Stimulated activated CD8-positive, alpha-beta memory T cell treated with anti-CD3 and anti-CD28 coated beads, Interleukin-7, amount 100 ng/mL, for 1 hour (primary cell): ENCODE measurements at places on chromosomes 7 and 10.

DNA sequence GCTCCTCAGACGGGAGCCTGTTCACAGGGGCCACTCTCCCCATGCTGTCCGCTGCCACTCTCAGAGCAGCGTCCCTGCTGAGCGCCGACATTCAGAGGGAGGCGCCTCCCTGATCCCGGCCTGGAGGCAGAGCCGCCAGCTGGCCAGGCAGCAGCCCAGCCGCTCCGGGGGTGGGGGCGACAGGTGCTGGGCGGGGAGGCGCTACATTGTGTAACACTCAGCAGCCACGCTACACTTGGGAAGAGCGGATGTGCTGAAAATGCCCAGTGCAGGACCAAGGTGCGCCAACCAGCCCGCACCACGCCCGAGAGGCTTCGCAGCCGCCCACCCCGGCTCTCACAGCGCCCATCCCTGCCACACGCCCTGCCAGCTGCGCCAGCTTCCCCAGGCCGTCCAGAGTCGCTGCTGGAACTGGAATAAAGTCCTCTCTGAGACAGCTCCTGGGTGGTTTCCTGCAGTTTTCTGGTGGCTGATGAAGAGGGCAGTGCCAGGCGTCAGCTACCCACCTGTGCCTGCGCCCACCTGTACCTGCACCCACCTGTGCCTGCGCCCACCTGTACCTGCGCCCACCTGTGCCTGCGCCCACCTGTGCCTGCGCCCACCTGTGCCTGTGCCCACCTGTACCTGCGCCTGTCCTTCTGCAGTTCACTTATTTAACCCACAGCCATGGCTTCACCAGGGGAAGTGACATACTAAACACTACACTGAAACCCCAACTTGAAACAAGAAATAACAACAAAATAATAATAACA is 25.7 kb downstream of the STK32C start:
- DNase-seq: no peak

DNA sequence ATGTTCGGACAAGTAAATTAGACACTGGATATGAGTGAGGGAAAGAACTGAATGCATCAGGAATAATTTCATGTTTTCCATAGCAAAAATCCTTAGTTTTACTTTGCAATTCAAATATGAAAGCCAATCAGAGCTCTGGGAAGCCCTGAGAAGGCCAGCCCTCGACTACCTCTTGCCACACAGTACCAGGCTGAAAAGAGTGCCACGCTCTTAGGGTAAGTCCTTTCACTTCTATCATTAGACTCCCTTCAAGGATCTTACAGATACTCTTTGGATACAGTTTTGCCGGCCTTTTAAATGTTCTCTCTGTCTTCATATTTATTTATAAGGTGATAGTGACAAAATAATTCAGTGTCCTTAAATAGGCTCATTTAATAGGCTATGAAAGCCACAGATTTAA is 1.9 kb downstream of the COBL start:
- no peak for DNase-seq

GRCh38 chr10:43814663-43815062 is 166.0 kb upstream of the ZNF32 start:
- no peak for DNase-seq

GRCh38 chr7:18508443-18509427 is 13.2 kb downstream of the HDAC9 start:
- DNase-seq: no peak

DNA sequence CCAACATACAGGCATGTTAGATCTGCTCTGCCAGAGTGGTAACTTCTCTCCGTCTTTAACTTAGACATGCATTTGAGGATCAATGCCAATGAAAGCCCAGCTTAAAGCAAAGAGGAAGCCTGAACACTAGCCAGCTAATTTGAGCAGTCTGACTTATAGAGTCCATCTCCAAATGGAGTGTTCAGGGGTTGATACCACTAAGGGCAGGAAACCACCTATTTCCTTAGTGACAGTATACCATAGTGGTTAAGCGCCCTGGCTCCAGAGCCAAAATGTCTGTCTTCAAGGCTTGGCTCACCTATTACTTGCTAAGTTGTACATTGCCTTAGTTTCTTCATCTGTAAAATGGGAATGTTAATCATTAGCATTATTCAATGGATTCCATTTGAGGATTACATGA is 678.5 kb downstream of the KCNMA1 start:
- DNase-seq: no peak

DNA sequence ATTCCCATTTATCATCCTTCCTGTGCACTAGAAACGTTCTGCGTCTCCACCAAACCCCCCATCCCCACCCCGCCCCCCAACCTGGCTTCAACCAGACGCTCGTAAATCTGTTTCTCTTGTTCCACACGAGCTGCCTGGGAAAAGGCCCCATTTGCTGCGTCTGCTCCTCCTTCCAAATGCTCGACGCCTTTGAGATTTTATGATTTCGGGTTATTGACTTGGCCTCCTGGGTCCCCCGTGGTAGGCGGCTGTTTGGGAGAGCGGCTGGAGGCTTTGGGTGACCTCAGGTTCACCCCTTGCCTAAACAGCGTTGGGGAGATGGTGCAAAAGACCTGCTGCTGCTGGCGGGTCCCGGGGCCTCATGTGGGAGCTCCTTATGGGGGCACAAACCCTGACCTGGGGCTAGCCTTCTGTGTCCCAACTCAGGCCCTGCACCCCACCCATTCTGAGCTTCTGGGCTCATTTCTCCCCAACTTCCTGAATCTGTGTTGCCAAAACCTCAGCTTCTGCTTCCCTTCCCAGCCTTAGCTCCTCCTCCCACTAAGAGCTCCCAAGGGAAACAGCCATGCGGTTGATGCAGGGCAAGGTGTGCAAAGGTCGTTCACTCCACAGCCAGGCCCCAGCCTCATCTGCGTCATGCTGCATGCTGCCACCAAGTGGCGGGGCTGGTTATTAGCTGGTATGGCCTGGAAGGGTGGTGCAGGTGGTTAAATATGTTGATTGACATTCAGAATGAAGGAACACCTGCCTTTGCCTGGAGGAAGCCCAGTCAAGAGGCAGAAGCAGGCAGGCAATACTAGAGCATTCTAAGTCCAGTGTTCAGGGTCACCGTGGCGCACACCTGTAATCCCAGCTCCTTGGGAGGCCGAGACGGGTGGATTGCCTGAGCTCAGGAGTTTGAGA is 49.1 kb upstream of the ELN start:
- DNase-seq: no peak

GRCh38 chr10:42783181-42783549 is 570 bp downstream of the BMS1 start:
- no peak for DNase-seq

- no peak for DNase-seq
These were observed 17.0 kb downstream of the FAM131B start for GRCh38 chr7:143345428-143345900.

DNA sequence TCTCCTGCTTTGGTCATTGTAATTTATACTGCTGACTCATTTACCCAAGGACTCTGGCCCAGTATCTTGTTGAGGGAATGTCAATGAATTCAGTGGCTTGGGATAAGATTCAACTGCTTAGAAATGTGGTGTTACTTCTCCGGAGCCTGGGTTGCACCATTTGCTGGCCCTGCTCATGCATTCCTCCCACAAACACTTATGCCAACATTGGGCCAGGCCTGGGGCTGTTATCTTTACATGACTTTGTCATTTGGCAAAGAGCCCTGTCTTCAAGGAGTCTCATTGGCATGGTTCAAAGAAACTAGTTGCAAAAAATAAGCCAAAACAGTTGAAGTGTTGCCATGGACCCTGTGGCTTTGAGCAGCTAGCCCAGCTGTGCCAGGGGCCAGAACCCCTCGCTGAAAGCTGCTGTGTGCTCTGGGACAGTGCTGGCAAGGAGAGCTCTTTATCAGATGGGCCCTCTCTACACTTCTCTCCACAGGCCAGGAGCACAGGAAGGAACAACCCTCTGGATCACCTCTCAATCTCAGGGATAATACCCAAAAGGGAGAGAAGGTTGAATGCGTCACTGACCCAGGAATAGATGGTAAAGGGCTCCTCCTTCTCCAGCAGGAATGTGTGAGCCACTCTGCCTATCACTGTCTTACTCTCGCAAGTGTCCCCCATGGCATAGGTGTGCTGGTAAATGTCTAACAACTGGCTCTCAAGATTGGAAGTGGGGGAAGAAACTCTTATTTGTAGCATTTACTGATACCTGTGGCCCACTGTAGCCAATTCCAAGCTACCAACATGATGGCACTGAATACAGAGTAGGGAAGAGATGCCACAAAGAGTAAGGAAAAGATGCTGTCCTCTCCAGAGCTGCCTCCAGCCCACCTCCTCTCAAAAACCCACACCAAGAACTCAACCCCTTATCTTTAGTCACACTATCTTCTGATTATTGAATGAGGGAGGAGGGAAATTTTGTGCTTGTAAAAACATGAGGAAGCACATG is 23.5 kb upstream of the PDE1C start:
- DNase-seq: no peak

- DNase-seq: no peak
These were observed 336.5 kb upstream of the PRKCQ start for GRCh38 chr10:6916601-6917000.

GRCh38 chr7:151642746-151643145 is 123.1 kb upstream of the RHEB start:
- DNase-seq: no peak

DNA sequence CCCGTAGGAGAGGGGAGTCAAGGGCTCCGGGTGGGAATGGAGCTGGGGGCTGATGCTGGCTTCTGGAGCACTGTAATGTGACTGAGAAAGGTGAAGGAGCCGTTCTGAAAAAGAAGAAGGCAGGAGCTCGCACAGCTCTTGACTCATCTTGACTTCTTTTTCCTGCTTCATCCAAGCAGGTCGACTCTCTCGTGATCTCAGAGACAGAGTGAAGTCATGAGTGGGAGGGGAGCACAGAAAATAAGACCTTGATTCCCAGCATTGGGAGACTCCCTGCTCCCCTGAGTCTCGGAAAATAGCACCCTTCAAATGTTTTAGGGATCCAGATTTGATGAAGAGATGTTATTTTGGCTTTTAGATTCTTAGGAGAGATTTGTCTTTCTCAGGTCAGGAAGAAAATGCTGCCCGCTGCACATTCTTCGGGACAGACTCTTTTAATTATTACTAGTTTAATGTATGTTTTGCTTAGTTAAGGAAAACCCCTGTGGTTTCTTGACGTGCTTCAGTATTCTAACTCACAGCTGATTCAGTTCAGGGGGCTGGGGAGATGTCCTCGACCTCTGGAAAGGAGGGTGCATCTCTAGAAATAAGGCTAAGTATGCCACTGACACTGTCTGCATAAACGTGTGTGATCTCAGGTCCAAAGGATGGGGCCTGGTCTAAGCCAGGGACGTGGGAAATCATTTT is 34.1 kb downstream of the EGFR start:
- no peak for DNase-seq

DNA sequence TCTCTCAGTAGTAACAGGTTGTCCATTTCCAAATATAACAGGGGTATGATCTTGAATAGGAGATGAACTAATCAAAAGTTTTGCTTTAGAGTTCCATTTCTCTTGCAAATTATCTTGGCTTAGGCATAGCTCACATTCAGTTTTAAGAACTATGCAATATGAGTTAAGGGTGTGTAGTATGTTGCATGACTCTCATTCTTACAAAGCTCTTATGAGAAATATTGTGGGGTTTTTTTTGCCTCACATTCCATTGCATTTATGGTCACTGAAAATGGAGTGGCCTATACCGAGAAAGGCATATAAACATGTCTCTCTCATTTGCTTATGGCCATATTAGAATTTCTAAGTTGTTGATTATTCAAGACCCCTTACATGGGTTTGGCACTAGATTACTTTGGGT is 48.5 kb upstream of the LAMB1 start:
- no peak for DNase-seq

GRCh38 chr7:32104766-32105165 is 34.6 kb upstream of the PDE1C start:
- DNase-seq: no peak

GRCh38 chr10:27947540-27947939 is 51.3 kb downstream of the ODAD2 start:
- DNase-seq: no peak

DNA sequence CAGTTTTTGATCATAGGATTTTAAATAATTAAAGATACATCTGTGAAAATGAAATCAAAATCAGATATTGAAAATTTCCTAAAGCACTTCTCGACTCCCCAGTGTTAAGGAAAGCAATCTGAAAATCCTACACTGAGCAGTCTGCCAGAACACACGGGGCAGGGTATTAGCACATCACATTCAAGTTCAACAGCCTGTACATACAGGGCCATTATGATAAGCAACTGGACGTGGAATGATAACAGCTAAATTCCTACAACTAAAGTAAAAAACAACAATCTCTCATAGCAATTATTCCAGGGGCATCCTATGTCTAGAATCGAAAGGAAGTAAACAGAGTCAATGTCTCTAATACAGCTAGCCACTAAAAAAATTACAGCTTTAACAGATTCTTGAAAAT is 31.7 kb downstream of the TRDMT1 start:
- DNase-seq: no peak

GRCh38 chr7:151951672-151952338 is 4.4 kb upstream of the GALNTL5 start:
- DNase-seq: no peak

GRCh38 chr7:44565097-44565794 is 8.5 kb downstream of the DDX56 start:
- DNase-seq: peak; percentile 38

DNA sequence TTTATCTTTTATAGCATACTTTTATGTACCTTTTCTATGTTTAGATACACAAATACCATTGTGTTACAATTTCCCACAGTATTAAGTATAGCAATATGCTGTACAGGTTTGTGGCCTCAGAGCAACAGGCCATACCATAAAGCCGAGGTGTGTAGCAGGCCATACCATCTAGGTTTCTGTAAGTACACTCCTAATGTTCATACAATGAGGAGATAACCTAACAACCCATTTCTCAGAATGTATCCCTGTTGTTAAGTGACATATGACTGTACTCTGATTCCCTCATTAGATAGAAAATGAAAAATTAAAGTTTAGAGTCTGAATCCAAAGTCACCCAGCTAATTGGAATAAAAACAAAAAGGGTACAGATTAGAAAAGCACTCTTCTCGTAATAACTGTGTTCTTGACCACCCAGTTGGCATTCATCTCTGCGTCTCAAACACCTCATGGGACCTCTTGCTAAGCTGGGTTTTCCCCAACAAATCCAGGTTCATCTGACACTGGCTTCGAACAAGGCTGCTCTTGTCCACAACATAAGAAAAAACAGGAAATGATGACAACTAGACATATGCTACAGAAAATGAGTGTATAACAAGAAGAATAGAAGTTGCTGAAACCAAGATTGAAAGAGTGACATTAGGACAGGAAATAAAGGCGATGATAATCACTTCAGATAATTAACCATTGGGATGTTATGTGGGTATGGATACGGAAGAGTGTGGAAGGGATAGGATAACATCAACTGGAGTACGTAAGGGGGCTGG is 1.4 kb downstream of the NDUFB8 start:
- DNase-seq: no peak

- no peak for DNase-seq
These were observed 82.9 kb downstream of the CDK14 start for GRCh38 chr7:90678986-90679385.

GRCh38 chr7:8637322-8637721 is 203.9 kb downstream of the NXPH1 start:
- no peak for DNase-seq

DNA sequence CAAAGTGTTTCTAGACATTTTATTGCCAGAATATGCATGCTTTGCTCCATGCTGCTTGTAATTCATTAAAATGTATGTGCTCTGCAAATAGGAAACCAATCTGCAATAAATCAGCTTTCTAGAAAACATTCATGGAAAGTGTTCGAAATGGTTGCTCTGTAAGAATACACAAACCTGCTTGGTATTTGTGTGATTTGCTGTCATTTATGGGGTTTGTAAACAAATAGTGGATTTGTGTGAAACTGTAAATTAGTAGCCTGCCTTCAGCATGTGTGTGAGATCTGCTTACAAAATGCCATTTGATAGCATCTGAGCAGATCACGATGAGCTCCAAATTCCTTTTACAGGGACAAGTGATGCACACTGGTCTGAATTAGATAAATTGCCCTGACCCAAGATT is 219.0 kb upstream of the CSTF2T start:
- DNase-seq: no peak
